ENCODE measurements at places on chromosomes 5 and 9.

DNA sequence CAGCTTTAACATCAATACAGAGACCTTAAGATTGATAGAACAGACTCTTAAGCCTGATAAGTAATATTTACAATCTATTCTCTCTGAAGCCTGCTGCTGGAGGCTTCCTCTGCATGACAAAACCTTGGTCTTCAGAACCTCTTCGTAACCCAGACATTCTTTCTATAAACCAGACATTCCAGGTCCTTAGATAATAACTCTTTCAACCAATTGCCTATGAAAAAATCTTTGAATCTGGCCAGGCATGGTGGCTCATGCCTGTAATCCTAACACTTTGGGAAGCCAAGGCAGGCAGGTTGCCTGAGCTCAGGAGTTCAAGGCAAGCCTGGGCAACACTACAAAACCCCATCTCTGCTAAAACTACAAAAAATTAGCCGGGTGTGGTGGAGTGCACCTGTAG, 327.8 kb downstream of the ENC1 start:
- DNase-seq: no peak

DNA sequence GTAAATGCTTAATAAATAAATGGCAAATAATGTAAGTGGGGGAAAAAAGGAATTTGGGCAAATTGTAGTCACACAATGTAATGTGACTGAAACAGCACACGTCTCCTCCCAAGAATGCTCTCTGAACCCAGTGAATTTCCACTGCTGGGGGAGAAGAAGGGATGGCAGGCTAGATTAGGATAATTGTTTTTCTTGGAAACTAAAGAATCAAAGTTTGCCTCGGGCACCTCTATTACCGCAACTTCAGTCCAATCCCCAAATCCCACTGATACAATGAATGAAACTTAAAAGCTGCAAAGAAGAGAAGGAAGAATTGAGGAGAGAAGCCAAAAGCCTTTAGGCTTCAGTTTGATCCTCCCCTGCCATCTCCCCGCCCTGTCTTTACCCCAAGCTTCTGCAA, 423.2 kb upstream of the PAPPA start:
- no peak for DNase-seq

DNA sequence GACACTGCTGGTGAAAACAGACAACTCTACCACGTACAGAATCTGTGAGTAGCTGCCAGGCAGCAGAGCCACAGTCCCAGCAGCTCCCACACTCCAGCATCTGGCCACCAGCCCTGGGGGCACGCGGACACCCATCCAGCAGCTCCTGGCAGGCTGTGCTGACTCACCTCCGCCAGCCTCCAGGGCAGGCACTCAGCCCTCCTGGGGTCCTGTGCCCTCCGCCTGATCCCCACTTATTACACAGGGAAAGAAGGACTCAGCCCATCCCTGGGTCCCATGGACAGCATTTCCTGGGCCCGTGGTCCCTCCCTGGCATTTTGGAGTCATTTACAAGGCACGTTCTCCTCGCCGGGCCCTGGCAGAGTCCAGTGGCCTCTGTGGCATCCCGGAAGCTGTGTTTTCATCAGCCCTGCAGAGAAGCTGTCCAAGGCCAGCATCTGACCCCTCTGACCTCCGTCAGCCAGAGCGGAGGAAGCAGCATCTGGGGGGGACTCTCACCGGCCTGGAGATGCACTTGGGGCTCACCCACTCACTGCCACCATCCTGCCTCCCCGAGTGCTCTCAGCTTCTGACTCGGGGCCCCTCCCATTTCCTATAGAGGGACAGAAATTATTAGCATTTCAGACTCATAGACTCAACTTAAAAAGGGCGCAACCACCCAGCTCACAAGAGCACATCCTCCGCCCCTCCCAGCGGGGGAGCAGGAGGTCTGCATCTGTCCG, 21.6 kb downstream of the PAEP start:
- no peak for DNase-seq

- no peak for DNase-seq
These were observed 275.2 kb downstream of the CWC27 start for GRCh38 chr5:65043843-65044359.

- DNase-seq: no peak
These were observed 113.0 kb upstream of the KIF2A start for GRCh38 chr5:62192958-62193357.

DNA sequence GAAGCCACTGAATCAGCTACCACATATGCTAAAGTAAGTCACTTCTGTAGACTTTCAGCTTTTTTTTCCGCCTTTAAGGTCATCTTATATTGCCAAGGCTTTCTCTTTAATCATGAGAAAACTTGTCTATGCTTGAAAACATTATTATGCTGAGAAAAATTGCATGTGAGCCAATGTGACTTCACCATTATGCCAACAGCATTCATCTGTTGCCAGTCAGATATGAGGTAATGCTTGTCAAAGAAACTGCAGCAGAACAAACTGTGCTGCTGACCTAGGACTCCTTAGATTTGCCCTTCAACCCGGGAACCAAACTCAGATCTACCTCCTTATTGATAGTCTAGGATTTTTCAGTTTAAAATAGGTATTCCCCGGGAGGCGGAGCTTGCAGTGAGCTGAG, 34.3 kb downstream of the SLC44A1 start:
- DNase-seq: no peak

DNA sequence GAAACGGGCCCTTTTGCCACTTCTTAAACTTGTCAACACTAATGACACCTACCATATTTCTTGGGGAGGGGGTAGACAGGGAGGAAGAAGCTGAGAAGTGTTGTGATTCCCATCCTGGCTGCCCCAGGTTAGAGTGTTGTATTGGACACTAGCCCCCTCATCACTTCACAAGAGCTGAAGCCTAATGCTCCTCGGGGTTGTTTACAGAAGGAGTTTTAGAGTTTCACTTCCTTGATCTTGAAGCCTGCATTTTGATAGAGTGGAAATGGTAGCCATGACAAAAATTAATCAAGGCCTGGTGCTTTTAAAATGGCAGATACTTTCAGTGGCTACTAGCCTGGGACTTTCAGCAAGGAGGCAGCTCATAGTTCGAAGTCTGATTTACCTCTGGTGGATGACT, 11.0 kb upstream of the FAM120AOS start:
- no peak for DNase-seq

DNA sequence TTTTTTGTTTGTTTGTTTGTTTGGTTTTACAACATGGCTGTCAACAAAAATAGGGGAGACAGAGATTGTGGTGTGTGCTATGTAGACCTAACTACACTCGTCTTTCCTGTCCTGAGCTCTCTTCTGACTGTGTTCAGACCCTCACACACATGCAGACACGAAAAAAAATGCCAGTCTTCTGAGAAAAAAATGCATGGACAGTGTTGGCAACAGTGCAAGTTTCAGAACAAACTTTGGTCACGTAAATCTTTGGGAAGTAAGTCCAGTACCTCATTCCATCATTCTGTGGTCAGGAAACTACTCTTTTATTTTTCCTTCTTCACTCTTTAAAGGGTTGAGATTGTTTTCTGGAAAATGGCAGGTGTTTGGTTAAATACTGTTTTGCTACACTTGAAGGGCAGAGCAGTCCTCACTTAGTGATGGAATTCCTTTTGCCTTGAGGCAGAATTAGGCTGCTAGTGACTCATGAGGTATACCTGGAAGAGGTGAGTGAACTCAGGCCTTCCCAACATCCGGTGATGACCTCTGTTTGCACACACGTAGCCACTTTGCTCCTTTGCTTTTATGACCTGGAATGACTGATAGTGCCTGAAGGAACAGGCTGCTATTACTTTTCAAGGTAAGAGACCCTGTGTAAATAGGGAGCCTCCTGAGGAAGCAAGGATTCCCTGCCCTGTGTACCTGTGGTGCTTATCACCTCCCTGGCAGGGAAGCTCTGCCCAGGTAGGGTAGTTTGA, 81.6 kb upstream of the TNFAIP8 start:
- DNase-seq: no peak

- peak; percentile 91 for DNase-seq
These were observed 13.7 kb upstream of the DAB2IP start for GRCh38 chr9:121637713-121638220.

- no peak for DNase-seq
These were observed 232.7 kb downstream of the RFK start for GRCh38 chr9:76161541-76161940.

- no peak for DNase-seq
These were observed 126.5 kb downstream of the MRPL36 start for GRCh38 chr5:1673042-1673677.

DNA sequence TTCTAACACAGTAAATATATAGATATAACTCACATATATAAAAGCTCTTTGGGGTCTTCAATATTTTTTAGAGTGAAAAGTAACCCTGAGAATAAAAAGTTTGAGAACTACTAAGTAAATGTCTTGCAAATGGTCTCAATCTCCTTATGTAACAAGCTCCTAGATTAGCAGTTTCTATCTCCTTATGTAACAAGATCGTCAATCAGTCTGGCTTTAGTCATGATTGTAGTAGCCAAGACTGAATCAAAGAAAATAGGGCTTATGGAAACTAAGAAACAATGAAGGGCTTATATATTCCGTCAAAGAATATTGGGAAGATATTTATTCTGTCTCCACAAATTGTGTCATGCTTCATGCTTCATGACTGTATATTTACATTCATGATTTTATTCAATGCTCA, 22.4 kb upstream of the FREM1 start:
- no peak for DNase-seq

- DNase-seq: no peak
These were observed 16.9 kb upstream of the ZNF782 start for GRCh38 chr9:96871176-96871575.

DNA sequence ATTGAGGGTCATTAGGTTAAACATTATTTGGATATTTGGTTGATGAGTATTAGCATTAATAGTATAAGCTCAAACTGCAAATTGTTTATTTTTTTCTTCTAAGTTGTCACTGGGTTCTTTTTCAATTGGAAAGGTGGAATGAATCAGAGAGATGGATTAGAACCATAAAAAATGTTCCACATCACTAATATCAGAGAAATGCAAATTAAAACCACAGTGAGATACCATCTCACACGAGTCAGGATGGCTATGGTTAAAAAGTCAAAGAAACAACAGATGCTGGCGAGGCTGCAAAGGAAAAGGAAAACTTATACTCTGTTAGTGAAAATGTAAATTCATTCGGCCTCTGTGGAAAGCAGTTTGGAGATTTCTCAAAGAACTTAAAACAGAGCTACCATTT, 122.8 kb downstream of the CCDC192 start:
- DNase-seq: no peak

DNA sequence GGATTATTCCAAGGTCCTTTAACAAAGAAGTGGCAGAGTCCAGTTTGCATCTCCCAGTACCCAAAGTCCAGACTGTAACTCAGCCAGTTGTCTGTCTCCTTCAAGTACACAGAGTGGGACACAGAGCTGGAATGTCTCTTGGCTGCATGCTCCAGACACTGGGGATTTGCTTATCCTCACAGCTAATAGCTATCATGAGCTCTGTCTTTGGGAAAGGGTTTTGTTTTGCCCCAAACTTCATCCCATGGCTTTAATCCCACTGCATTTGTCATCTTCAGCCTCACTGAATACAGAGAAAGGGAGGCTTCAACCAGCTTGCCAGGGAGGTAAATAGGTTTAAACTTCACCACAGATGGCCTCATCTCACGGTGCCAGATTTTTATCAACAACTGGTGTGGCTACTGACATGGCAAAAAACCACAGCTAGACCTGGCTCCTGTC, 412.2 kb upstream of the SLC24A2 start:
- no peak for DNase-seq

- DNase-seq: no peak
These were observed 585.2 kb upstream of the TUSC1 start for GRCh38 chr9:26263478-26263877.

- DNase-seq: no peak
These were observed 113.3 kb downstream of the ARHGAP26 start for GRCh38 chr5:142883438-142883837.

DNA sequence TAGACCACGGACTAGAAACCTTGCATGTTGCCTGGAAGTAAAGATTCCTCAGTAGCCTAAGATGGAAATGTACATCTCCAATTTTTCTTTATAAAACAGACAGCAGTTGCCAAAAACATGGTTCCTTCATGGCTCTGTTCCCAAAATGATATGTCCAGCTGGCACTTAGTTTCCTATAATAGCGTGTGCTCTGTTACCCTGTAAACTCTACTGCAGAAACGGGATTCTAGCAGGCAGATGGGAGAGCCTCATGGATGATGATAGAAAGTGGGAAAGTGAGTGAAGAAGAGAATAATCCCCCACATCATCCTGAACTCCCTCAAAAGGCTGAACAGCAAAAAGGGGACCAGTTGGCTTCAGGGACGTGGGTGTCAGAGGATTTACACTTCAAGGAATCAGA, 118.2 kb downstream of the FRMD3 start:
- no peak for DNase-seq

DNA sequence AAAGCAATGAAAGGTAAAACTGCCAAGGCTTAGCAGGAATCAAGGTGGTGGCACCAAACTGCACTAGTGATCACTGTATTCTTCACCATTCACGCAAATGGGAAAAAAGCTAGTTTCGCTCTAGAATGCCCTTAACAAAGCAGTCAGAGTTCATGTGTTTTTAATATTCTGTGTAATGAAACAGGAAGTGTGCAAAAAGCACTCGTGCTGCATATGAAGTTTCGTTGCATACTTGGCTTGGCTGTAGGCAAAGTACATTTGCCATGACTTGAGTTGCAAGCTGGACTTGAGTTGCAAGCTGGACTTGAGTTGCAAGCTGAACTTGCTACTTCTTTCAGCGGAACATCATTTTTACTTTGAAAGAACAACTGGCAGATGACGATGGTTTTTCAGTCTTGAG, 55.4 kb downstream of the FOXI1 start:
- no peak for DNase-seq

GRCh38 chr5:10704949-10705621, 55.9 kb downstream of the DAP start:
- no peak for DNase-seq

- DNase-seq: no peak
These were observed 161.6 kb upstream of the TSLP start for GRCh38 chr5:110909950-110910349.

GRCh38 chr5:59673438-59674058, 220.0 kb downstream of the PDE4D start:
- no peak for DNase-seq

DNA sequence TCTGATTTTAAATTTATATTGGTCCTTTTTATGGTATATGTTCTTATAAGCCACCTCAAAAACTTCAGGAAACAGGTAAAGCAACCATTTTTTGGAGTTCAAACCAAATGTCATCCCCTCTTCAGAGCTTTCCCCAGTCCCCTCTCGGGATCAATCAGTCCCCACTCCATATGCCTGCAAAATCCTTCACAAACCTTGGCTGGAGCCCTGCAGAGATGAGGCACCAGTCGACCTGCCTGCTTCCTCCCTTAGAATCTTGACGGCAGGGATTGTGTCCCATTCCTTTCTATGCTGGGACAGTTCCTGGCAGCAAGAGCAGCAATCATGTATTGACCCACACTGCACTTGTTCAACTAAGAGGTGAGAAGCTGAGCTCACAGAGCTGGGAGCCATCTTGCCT, 22.6 kb downstream of the B4GALT1 start:
- DNase-seq: no peak

GRCh38 chr9:114097613-114098020, 1.5 kb downstream of the KIF12 start:
- DNase-seq: no peak

GRCh38 chr9:73173557-73174329, 22.1 kb downstream of the ANXA1 start:
- no peak for DNase-seq

- DNase-seq: no peak
These were observed 30.2 kb downstream of the GOLGA2 start for GRCh38 chr9:128245421-128246151.

GRCh38 chr9:87717456-87717855, 8.5 kb upstream of the CTSL start:
- no peak for DNase-seq
